ENCODE measurements at places on chromosomes 13 and 19.

DNA sequence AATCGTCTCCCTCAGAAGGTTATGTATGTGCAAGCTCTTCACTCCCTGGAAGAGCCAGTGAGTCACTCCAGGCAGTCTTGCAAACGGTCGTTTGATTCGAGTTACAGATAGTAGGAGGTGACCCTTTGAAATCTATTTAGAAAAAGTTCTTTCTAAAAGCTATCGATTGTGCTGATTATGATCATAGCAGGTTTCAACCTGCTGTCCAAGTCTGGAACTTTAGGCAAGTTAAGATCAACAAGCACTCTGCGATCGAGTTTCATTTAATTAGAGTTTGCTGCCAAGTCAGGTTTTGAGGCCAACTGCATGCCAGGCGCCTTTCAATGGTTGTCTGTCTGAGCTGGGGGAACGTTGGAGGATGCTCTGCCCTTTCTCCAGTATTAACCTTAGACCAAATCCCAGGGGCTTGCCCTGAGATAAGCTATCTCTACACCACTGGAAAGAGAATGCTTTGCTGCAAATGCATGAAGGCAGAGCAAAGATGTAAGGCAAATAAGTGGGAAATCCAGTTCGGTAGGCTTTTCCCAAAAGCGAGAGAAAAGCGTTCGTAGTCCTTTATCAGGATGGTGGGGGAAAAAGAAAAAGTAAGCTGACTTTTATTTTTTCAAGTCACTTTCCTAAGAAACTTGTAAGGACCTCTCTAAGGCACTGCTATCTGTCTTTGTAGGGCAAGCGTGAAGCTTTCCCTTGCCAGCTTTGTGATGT lies 287.5 kb downstream of the ATP8A2 start:
- DNase-seq = no peak

DNA sequence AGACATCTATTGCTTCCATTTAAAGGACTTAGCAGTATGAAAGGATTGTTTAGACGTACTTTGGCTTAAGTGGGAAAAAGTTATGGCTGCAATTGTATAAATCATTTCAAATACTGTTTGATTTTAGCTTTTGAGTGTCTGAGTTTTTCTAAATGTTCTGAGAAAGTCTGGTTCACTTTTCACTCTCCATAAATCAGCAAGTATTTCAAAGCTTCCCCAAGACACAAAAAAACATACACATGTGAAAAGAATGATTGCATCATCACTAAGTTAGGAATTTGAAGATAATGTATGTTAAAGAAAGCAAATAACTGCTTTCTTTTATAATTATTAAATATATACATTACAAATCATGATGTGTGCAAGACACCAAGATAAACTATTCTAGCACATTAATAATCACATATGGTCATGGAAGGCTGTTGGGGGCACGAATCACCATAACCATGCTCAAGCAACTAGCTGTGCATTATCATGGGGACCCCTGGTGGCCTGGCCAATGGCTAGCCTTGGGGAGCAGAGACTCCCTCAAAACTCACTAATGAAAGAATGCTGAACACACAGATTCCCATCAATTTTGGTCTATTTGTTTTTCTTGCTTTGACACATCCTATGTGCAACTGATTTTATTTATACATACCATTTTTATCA lies 111.1 kb downstream of the MIPEP start:
- DNase-seq = no peak

DNA sequence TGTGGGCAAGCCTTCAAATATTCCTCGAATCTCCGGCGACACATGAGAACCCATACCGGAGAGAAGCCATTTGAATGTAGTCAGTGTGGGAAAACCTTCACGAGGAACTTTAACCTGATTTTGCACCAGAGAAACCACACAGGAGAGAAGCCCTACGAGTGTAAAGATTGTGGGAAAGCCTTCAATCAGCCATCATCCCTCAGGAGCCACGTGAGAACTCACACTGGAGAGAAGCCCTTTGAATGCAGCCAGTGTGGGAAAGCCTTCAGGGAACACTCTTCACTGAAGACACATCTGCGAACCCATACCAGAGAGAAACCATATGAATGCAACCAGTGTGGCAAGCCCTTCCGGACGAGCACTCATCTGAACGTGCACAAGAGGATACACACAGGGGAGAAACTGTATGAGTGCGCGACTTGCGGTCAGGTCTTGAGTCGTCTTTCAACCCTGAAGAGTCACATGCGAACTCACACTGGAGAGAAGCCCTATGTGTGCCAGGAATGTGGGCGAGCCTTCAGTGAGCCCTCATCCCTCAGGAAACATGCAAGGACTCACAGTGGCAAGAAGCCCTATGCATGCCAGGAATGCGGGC lies 28.8 kb downstream of the ZNF333 start:
- peak; percentile 23 for DNase-seq

DNA sequence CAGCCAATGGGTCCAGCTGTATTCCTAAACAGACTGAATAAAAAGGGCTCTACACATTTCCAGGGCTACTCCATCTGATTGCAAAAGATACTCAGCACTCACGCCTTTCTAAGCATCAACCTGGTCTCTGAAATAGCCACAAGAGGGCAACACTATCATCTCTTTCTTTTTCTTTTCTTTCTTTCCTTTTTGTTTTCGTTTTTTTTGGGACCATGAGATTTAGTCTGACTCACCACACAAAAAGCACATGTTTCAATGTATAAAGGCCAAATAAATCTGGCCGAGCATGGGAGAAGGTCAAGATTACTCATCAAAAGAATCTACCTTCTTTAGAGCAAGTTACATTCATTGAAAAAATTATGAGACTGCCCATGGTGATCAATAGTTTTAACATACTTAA lies 805.6 kb upstream of the ARGLU1 start:
- DNase-seq = peak; percentile 63

DNA sequence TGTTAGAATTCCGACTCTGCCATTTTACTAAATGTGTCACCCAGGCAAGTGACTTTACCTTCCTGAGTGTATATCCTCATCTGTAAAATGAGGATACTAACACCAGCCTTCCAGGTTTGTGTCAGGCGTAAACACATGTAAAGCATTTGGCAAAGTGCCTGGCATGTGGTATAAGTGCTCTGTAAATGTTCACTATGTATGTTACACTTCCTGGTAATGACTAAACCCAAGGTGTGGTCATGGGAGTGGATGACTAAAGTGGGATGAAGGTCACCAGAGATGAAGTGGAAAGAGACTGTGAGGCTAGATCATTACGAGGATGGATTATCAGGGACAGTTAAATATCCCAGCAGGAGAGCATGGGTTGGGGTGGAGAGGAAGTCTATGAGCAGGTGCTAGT lies 25.6 kb downstream of the DEDD2 start:
- no peak for DNase-seq

GRCh38 chr13:70604448-70604847 lies 496.2 kb upstream of the KLHL1 start:
- DNase-seq = no peak

DNA sequence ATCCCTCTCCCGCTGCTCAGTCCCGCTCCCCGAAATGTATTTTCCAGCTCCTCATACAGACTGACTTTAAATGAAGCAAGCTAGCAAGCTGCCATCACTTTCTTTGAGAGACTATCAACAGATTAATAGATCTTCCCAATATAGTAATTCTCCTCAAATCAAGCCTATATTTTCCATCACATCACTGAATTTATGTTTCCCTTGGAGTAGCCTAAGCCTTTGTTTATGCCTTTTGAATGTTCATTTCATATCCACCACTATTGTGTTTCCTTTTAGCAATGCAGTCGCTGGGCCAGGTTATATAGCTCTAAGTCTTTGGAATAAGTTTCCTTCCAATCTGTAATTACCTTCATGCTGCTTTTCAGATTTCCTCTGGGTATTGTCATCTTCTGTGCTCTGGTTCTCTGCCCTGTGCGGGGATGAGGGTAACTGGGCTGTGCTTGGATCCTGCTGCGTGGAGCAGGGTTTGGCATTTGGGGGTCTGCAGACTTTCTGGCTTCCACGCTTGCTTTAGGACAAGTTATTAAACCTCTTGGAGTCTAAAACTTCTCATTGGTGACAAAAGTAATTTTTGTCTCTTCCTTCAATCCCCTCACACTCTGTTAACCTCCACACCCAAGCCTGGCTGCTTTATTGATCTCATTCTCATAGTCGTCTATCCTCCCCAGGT lies 256.9 kb downstream of the DLEU7 start:
- no peak for DNase-seq

DNA sequence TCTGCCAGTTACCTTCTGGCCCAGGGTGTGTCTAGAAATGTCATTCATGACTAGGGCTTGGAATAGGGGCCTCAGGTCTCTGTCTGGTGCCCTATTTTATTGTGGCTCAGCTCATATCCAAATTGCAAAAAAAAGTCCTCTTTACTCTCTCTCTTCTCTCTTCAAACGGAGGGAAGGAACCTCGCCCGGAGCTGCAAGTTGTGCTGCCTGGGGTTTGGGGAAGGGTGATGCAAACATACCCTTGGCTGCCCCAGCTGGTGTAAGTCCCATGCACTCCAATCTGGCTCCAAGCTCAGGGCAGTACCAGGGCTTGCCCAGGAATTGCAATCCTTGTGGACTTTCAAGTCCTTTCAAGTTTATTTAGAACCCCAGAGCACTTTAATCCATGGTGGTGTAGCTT lies 549.6 kb downstream of the PCDH17 start:
- no peak for DNase-seq

DNA sequence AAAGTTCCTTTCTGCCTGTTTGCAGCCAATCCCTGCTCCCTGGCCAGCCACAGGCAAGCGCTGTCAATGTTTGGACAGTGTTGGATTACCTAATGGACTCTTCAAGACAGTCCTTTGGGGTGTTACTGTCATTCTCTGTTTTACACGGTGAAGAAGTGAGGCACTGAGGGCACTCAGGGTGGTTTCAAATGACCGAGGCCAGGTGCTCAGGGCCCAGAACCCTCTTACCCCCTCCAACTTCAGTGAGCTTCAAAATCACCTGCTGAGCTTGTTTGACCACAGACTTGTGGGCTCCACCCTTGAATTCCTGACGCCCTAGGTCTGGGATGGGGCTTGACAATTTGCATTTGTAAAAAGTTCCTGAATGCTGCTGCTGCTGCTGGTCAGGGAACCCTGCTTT lies 97.9 kb downstream of the GGACT start:
- peak; percentile 88 for DNase-seq

DNA sequence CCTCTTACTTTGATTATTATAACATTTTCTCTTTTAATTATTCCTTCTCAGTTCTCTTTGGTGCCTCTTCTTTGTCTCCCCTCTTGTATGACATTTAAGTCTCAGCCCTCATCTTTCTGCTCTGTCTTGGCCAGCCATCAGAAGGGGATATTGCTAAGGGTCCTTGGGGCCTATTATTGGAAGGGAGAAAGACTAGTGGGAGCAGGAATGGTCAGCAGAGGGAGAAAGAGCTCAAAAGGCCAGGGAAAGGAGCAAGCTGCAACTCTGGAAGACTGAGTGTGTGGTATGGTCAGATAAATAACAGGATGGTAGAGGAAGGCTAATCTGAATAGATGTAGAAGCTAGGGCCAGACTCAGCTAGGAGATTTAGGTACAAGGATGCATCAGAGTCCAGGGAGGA lies 336.9 kb downstream of the TDRD3 start:
- no peak for DNase-seq

GRCh38 chr19:11102944-11103343 lies 13.7 kb downstream of the LDLR start:
- no peak for DNase-seq

DNA sequence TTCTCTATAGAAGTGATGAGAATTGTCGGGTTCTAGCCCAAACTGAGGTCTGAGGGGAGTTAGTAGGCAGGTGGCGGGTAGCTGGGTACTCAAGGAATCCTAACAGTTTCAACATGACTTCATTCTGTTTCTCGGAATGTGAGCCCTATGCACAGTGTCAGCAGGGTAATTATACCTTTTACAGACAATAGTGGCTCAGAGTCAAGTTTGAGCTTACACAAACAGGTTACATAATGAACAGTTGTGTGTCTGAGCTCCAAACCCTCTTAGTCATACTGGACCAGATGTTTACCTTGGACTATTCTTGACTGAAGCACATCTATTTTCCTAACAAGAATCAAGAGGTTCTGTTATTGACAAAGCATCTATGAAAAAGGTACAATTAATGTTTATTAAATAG lies 1066.7 kb upstream of the PCDH20 start:
- DNase-seq = no peak

DNA sequence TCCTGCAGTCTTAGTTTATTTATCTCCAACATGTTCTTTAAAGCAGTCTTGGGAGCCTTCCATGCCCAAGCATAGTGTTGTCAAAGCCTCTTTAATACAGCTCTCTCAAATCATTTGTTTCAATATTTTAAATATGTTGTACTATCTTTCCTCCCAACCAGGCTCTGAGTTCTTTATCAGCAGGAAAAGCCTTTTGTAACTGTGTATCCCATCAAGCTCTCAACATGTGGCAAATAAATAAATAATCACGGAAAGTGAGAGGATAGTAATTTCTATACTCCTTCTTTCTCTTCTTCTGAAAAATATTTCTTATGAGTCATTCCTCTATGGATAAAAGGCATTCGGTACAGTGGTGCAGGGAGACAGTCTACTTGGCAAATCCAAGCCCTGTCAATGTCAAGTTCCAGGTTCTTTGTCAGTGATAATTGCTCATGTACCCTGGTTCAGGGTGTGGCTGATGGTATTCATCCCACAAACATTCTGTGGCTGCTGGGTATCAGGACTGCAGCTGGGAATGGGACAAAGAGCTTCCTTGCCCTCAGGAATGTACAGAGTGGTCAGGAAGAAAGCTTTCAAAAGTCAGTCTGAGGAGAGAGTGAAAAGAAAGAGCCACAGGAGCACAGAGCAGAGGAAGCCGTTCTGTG lies 384.3 kb downstream of the EFNB2 start:
- no peak for DNase-seq

- DNase-seq = no peak
Observed at GRCh38 chr19:35116072-35116801, 614 bp downstream of the FXYD3 start.

DNA sequence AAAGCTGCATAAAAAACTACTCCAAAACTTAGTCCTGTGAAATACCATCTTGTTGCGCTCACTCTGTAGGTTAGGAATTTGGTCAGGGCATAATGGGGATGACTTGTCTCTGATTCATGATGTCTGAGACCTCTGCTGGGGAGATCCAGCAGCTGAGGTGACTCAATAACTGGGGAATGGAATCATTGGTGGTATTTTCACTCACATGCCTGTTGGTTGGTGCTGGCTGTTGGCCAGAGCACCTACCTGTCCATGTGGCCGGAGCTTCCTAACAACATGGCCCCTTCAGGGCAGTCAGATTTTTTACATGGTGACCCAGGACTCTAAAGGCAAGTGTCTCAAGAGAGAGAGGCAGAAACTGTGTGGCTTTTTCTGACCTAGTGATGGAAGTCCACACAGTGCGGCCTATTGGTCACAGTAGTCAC lies 7.4 kb upstream of the ESD start:
- no peak for DNase-seq
